GM12865 (cell line): ENCODE measurements at places on chromosomes 4 and X.
A peak's percentile ranks its signal among the peaks of the same experiment; 100 is the strongest.

- no peak for DNase-seq
Measured at GRCh38 chrX:53283099-53283498, 1.7 kb upstream of the IQSEC2 start.

DNA sequence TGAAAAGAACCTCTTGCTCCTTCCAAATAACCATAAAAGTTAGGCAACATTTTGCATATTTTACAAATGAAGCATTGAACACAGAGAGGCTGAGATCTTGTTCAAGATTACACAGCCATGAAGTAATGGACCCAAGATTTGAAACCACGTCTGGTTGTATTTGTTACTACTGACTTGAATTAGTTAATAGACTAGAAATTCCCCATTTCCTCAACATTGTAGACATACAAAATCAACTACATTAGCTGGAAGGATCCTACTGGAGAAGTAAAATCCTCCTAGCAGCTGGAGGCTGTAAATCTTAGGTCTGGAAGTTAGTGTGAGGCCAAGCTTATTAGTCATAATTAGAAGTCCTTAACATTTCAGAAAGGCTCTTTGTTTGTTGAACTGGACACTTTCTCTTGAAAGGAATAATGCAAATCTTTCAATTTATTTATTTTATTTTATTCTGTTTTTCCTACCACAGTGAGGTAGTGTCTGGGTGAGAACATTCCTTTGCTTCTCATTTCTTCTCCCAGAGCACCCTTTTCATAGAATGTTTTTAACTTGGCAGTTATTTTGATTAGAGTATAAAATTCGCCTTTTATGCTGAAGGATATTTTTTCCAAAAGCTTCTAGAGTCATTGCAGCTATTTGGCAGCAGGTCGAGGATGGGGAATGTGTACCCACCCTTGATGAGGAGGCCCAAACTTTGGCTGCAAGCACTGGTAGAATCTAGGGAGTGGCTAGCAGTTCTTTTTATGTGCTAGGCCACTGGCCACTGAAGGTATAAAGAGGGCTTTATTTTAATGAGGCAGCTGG lies 62.0 kb upstream of the CLNK start:
- DNase-seq: no peak

- DNase-seq: no peak
Measured at GRCh38 chrX:21715337-21715736, 42.6 kb downstream of the SMPX start.

DNA sequence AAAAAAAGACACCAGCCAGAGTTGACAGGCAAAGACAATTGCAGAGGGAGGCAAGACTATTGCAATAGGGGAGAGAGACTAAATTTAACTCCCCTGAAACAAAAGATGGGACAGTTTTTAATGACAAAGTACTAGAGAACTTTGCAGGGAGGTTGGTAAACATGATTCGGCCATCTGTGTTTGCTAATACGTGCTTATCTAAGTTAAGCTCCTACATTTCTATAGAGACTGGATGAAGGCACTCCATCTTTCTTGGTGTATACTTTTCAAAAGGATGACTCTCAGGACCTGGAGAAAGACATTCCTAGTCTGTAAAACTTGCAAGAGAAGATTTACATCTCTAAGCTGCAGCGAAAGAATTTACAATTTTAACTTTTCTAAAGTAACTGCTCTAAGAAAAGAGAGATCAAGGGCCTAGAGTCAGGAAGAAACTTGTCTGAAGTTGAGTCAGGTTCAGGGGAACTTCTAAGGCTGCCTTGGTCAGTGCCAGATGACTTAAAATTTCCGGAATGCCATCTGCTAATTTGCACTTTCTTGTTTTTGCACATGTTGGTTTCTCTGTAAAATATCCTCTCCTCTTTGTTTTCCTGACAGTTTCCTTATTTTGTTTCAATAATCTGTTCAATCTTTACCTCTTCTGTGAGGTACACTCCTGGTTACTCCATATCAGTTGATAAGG lies 10.6 kb downstream of the ADAM29 start:
- DNase-seq: peak; percentile 82

DNA sequence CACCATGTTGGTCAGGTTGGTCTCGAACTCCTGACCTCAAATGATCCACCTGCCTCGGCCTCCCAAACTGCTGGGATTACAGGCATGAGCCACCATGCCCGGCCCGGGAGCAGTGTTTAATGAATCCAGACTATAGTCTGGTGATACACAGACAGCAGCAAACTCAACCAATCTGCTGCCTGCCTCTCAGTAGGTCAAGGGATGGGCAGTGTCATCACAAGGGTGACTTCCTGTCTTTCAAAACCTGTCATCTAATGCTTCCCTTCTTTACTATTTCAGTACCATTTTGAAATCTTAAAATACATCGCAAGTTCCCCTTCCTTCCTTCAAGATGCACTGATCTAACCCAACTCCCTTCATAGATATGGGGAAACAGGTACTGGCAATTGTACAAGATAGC lies 8.4 kb downstream of the RPL39 start:
- peak; percentile 27 for DNase-seq

- DNase-seq: no peak
Measured at GRCh38 chrX:110699109-110699508, 96.5 kb downstream of the CHRDL1 start.

- no peak for DNase-seq
Measured at GRCh38 chrX:26219351-26219750, 3.4 kb downstream of the MAGEB5 start.

GRCh38 chr4:52263607-52264006 lies 212.5 kb downstream of the SPATA18 start:
- no peak for DNase-seq

- DNase-seq: no peak
Measured at GRCh38 chr4:151415978-151416377, 7.0 kb downstream of the FHIP1A start.

- no peak for DNase-seq
Measured at GRCh38 chr4:65798498-65799127, 128.3 kb upstream of the EPHA5 start.

GRCh38 chrX:132063862-132064261 lies 40.8 kb downstream of the STK26 start:
- no peak for DNase-seq

DNA sequence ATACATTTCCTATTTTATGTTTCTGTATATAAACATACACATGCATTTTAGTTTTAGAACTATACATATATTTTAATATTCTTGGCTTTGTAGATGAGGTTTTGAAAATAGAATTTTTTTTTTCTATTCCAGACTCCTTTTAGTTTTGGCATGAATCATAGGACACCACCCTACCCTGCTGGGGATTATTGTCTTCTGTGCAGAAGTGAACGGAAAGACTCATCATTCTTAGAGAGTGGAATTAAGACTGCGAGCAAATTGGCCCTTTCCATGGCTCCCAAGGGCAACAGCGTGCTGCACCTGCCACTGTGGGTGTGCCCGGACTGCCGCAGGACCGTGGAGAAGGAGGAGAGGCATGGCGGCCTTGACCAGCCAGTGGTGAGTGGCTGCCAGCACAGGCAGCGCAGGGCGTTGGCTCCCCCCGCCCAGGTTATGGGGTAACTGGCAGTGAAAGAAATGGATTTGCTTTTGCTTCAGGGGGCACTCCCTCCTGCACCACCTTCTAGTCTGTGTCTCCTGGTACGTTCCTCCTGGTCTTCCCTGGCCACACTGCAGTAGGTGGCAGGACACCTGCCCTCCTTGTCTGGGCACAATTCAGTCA lies 59.6 kb downstream of the FAM193A start:
- DNase-seq: no peak

- DNase-seq: no peak
Measured at GRCh38 chr4:13536607-13537006, 7.7 kb downstream of the NKX3-2 start.

DNA sequence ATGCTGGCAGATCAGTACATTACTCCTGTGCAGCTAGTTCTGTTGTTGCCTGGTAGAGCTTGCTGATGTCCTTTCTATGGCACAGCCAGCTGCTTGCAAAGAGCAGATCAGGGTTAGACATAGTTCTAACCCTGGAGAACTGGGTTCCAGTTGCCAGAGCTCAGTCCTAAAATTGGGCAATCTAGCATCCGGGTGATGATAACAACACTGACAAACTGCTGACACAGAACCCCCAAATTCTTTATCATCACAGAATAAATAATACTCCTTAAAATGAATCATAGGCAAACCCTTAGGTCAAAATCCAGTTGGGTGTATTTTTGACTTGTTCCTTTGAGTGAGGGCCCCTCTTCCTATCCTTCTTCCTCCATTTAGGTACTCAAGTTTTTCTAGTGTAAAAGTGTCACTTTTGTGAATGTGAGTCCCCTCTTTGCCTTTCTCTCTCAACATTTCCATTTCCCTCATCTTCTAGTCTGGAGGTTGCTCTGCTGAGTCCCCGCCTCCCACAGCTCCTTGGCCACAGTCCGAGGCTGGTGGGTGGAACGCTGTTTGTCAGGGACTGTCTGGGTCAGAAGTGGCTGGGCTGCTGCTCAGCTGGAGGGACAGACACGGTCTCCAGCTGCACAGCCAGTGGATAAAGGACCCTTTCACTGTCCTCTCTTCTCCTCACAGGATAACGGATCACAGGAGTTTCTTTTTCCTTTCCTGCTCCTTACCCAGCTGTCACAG lies 93.6 kb upstream of the RASGEF1B start:
- DNase-seq: peak; percentile 8

- no peak for DNase-seq
Measured at GRCh38 chrX:153525451-153525850, 8.0 kb downstream of the ATP2B3 start.

GRCh38 chrX:152915541-152916241 lies 17.8 kb downstream of the ZNF185 start:
- DNase-seq: peak; percentile 45

GRCh38 chr4:173403051-173403450 lies 4.1 kb upstream of the SCRG1 start:
- no peak for DNase-seq

- DNase-seq: no peak
Measured at GRCh38 chr4:124884316-124884715, 171.8 kb upstream of the ANKRD50 start.

- DNase-seq: peak; percentile 60
Measured at GRCh38 chrX:7132335-7133049, 15.0 kb upstream of the STS start.

DNA sequence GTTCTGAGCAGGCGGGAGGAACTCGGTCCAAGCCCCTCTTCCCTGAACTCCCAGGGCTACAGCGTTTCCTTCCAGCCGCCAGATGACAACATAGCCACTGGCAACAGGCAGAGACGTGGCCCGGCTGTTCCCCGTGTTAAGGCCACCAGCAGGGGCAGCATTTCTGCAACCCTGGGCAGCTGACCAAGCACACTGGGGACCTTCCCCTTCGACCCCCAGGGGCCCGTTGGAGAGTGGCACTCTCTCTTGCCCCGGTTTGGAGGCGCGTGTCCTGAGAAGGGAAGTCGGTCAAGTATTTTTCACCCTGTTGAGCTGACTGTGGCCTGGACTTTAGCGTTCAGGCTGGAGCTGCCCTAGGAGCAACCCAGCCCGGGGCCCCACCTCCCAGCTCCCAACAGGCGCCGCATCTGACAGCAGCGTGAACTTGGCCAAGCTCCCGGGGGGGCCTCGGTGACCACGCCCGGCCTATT lies 37.6 kb downstream of the ZBTB49 start:
- no peak for DNase-seq

- no peak for DNase-seq
Measured at GRCh38 chr4:68732653-68733466, 62.4 kb upstream of the UGT2B15 start.

GRCh38 chr4:1246111-1246881 lies 2.6 kb downstream of the CTBP1 start:
- peak; percentile 60 for DNase-seq

DNA sequence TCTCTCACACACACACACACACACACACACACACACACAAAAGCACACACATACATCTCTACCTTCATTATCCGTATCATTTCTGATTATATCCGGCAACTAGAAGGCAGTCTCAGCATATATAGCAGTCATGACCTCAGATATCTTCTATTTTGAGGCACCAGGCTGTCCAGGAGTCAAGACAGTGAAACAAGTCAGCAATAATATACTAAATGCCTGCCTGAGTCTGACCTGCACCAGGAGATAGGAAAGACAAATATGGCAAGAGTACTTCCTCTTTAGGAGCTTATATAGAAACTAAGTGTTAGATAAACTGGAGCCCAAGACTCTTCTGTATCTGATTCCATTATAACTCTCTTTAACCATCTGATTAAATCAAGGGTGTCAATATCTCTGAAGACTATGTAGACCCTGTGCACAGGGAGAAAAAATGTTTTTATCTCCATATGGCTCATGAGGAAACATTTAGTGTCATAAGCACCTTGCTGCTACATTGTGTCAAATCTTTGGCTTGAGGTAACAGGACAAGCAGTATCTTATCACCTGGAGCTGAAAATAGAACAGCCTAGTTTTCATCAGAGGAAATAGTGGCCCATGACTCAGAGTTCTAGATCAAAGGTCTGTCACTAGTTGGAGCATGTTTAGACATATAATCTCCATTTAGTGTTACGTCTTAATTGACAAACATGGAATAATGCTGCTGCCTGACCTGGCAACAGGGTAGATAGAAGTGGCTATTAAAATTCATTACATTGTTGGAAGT lies 27.0 kb upstream of the FAM47B start:
- no peak for DNase-seq

DNA sequence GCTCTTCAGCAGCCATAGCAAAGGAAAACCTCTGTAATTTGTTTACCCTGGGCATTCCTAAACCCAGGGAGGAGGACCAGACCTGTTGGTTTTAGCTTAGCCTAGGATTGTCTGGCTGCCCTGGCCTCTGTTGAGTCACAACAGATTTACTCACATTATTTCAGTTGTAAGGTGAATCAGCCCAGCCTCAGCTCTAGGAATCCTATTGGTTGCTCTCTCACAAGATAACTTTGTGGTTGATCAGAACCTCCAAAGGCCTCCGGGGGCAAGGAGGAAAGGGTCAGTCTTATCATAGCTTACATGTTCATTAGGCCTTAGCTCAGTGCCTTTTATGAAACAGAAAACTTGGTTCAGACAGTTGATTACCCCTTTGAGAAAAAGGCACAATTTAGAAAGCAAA lies 41.0 kb downstream of the PDK3 start:
- DNase-seq: peak; percentile 41

DNA sequence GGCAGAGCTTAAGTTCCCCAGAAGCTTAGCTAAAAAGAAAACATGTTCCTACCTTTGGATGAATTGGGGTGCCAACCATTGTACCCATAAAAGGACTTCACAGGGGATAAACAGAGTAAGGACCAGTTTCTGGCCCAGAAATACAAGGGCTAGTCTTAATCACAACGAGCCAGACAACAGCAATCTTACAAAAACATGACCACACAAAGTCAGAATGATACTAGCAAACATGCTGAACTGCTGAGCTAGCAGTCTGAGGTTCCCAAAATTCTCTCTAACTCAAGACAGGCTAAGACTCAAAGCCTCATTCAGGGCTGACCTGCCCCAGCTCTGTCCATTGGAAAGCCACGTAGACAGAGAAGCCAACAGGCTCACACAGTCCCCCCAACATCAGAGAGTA lies 40.3 kb downstream of the ATP11C start:
- DNase-seq: peak; percentile 60

DNA sequence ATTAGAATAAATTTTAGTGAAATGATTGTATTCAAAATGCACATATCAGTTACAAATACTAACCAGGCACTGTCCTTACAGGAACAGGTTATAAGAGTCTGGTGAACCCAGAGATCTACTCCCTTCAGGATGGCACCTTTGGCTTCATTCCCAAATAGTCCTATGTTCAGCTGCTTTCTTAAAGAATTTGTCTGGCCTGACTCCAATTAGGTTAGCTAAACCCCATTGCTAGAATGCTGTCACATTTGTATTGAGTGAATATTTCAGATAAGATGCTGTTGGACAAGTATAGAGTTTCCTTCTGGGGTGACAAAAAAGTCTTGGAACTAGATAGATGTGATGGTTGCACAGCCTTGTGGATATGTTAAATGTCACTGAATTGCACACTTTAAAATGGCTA lies 69.4 kb downstream of the EFHC2 start:
- no peak for DNase-seq

- DNase-seq: no peak
Measured at GRCh38 chr4:148112231-148112982, 329.8 kb downstream of the NR3C2 start.
